Fibroblast of villous mesenchyme (primary cell): ENCODE measurements at places on chromosomes 7 and 10. TPM values are rescaled to one million over a fixed set of nuclear protein-coding genes. Genes with fewer than 3 reads are reported as not detected.

LRGUK gene
- total RNA-seq: 0.32 and 0.43 TPM in 2 replicates

LRCH4 gene
- 22.5 and 31.9 TPM in 2 replicates for total RNA-seq

SLC29A4 gene
- 0.97 and 2.2 TPM in 2 replicates for total RNA-seq

PCBD1 gene
- 24.2 and 26.8 TPM in 2 replicates for total RNA-seq

CNOT4 gene
- 10.3 and 16.4 TPM in 2 replicates for total RNA-seq

CAMK2B gene
- total RNA-seq: under 0.01 TPM in 1 of 2 replicates, not detected in the other

HOXA7 gene
- total RNA-seq: 2.2 and 2.3 TPM in 2 replicates

INPP5A gene
- 33.2 and 36.7 TPM in 2 replicates for total RNA-seq

TNS3 gene
- total RNA-seq: 120 and 202 TPM in 2 replicates

RASA4B gene
- total RNA-seq: 2.3 and 3.5 TPM in 2 replicates

CTAGE6 gene
- 0.32 and 0.43 TPM in 2 replicates for total RNA-seq

MYL7 gene
- 0.43 TPM in 1 of 2 replicates, not detected in the other for total RNA-seq

HNRNPF gene
- total RNA-seq: 152 and 203 TPM in 2 replicates

DNA sequence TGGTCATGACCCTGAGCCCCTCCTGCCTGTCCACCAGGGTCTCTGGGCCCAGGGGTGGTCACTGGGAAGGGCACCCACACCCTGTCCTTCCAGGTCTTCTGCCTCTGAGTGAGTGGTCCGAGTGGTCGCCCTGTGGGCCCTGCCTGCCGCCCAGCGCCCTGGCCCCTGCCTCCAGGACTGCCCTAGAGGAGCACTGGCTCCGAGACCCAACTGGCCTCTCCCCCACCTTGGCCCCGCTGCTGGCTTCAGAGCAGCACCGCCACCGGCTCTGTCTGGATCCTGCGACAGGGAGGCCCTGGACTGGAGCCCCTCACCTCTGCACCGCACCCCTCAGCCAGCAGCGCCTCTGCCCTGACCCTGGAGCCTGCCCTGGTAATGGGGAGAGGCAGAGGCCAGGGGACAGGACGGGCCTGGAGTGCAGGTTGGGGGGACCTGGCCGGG is 13.9 kb upstream of the ZNF862 start:
- no peak for DNase-seq

DNA sequence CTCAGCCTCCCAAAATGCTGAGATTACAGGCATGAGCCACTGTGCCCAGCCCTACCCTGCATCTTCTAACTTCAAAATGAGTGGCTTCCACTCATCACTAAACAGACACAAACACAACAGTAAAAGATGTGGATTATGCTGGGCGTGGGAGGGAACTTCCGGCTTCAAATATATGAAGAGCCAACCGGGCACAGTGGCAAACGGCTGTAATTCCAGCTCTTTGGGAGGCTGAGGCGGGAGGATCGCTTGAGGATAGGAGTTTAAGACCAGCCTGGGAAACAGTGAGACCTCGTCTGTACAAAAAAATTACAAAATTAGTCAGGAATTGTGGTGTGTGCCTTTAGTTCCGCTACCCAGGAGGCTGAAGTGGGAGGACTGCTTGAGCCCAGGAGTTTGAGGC is 92.2 kb upstream of the GNA12 start:
- DNase-seq: no peak

- no peak for DNase-seq
Measured at GRCh38 chr10:102800611-102801335, 36.4 kb downstream of the CYP17A1 start.

- no peak for DNase-seq
Measured at GRCh38 chr7:23787272-23787671, 77.3 kb downstream of the STK31 start.

DNA sequence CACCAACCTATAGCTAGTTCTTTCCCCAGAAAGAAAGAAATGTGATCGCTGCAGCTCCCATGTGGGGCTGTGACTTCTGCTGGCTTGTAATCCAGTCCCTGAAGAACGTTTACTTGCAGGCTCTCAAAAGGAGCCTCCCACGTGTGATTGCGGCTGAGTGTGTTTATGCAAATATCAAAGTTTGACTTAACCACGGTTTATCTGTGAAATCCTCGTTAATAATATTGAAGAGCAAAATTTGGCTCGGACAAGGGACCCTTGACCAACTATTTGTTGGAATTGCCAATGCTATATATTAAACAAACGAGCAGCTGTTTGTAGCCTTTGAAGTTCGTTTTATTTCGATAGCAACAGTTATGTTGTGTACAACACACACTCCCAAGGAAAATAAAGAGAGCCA is 470.1 kb upstream of the NRP1 start:
- DNase-seq: peak; percentile 47

DNA sequence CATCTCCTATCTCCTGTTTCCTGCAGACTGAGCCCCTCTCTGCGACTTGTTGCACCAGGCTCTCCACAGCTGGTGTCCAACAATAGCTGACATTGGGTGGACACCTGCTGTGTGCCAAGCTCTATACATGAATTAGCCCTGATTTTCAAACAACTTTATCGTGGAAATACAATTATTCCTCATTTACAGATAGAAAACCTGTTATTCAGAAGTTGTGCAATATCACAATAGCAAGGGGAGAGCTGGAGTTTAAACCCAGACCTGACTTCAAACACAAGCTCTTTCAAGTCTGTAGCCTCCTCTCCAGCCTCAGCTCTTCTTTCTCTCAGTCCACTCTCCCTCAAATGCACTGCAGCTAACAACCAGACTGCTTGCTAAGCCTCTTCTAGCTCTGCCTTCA is 168.8 kb downstream of the HECW1 start:
- DNase-seq: no peak

- DNase-seq: no peak
Measured at GRCh38 chr10:85448716-85449115, 917.9 kb downstream of the GRID1 start.

DNA sequence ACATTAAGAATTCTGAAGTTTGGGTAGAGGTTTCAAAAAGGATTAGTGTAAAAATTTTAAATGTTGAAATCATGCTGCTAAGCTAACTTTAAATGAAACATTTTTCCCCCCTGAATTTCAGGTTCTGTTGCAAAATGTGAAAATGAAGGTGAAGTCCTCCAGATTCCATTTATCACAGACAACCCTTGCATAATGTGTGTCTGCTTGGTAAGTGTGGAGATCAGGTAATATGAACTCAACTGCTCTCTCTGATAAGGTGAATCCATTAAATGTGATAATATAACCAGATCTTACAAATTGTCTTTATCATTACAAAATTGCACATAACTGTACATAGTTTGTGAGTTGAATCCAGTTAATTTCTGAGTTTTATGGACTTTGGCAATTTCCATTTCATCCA is 1.4 kb downstream of the BMPER start:
- no peak for DNase-seq

DNA sequence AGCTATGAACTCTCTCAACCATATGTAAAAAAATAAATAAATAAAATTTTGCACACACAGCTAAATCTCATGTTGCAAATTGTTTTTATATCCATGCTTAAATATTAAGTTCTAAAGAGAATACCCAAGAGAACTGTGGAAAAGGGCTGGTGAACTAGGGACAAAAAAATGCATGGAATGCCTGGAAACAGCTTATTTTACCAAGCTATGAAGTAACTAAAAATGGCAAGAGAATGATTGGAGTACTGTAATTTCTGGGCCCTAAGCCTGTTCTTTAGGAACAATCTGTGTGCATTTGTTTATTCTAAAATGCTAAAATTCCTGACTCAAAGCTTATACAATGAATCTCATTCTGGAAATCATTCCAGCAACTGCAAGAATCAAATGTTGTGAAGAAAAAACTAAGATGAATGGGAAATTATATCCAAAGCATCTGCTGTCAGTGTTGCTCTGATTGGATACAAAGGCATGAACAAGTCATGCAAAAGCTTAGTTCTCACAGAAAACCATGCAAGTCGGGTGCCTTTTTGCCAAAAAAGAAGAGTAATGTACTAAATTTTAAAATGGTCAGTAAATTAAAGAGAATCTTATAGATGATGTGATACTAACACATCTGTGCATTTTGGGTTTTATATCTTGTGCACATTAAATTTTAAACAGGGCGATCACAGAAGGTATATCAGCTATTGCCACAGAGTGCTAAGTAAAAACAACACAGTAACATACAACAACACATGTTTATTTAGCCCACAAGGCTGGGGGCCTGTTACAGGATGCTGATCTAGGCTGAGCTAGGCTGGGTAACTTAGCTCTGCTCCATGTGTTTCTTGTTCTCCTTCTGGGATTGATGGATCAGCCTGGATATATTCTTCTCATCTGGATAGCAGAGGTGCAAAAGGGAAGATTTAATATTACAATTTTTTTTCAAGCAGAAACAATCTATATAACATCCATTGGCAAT is 453.5 kb upstream of the SEMA3A start:
- DNase-seq: peak; percentile 60

- DNase-seq: no peak
Measured at GRCh38 chr10:1242975-1243374, 186.8 kb downstream of the WDR37 start.

- no peak for DNase-seq
Measured at GRCh38 chr7:154415709-154416399, 363.7 kb downstream of the DPP6 start.

- DNase-seq: no peak
Measured at GRCh38 chr10:63462442-63462841, 3.3 kb downstream of the JMJD1C start.

DNA sequence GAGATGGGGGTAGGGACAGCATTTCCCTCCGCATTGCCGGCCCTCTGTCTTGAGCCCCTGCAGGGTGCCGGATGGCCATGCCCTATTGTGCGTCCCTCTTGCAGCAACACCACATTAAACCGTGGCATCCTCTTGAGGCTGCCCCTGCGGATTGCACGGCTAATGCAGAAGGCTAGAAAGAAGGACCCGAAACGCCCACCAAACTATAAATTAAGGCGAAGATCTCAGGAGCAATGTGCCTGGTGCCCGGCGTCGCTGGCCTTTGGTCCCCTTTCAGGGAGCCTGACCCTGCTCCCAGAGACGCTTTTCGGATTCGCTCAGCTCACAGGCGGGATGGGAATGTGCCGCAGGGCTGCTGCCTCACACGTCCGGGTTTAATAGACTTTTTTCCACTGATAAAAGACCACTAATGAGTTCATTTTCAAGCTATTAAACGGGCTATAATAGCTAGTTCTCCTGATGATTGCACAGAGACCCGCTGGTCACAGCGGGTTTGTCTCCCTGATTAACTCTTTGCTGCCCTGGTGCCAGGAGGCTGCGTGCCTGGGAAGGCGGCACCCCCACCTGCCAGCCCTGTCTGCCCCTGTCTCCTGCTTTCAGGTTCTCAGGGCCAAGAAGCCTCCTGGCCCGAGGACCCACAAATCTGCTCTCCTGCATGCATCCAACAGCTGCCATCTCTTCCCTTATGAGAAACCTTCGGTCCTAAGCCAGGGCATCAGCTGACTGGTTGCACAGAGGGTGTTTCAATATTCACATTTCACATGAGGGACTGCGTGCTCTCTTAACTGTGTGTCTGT is 128.3 kb downstream of the ADARB2 start:
- no peak for DNase-seq

- no peak for DNase-seq
Measured at GRCh38 chr10:121098211-121098610, 247.0 kb downstream of the WDR11 start.

DNA sequence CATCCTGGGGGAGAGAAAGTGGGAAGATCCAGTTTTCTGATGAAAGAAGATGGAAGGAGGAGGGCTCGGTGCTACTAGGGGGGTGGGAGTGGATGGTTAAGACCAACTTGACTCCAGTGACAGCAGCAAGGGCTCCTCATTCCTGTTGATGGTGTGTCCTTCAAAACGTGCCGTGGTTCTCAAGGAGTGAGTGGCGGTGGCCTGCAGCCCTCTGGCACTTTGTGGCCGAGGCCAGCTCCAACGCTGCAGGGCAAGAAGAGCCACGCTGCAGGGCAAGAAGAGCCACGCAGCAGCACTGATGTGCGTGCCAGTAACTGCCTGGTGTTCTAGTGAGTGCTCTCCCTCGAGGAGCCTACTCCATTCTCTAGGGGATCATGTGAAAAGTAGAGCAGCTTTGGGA is 72.1 kb downstream of the GRK5 start:
- DNase-seq: no peak

GRCh38 chr10:102119417-102120141 is 589 bp downstream of the LDB1 start:
- peak; percentile 66 for DNase-seq

DNA sequence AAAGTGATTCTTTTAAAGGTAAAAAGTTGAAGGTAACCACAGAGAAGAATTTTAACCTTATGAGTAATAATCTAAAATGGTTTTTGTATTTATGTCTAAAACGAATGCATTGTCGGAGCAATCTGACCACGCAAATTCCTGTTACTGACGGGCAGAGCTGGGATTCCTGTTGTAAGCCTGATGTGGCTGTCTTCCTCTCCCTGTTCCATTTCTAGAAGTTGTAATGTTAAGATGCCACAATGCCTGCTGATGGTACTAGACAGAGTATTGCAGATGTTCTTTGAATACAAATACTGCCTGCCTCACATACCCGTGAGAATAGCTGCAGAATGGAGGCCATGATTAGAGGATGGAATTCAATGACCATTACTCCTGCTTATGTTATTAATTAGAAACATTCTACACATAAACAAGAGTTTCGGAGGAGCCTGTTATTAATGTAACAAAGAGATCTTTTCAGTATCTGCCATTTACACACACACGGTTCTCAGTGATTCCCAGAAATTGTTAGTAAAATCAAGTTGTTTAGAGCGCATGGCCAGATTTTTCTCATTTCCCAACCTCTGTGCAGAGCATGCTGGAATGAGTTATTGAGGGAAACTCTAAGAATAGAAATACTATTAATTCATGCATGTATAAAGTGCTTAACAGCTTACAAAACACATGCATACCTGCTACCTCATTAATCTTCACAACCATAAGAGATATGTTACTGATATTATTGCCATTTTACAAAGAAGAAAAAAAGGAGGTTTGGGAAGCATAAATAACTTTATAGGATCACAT is 196.8 kb downstream of the PTN start:
- peak; percentile 88 for DNase-seq

GRCh38 chr7:135898226-135898625 is 78.9 kb downstream of the MTPN start:
- DNase-seq: no peak

GRCh38 chr10:117936566-117936965 is 110.2 kb downstream of the RAB11FIP2 start:
- DNase-seq: no peak

- DNase-seq: peak; percentile 96
Measured at GRCh38 chr7:46764100-46764936, 817.6 kb downstream of the TNS3 start.

DNA sequence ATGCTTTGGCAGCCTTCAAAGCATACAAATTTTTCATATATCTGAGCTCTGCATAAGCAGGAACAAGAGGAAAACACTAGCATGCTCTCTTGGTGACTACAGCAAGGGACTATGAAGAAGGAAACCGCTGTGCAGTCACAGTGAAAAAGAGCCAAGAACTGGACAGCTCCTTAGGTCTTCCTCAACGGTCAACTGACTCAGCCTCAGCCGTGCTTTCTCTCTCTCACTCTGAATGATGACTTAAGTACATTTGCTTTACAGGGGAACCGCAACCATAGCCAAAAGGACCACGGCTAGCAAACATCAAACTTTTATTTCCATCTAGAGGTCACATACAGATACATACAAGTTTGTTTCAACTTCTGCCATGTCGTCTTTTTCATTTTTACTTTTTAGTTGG is 69.9 kb downstream of the HYCC1 start:
- peak; percentile 84 for DNase-seq

GRCh38 chr7:21920936-21921335 is 24.8 kb downstream of the CDCA7L start:
- no peak for DNase-seq
